ENCODE measurements at places on chromosomes 5 and 9. TPM values are rescaled to one million over a fixed set of nuclear protein-coding genes. Genes with fewer than 3 reads are reported as not detected.

Gene PCDHB7
- not detected for total RNA-seq

Gene KIF4B
- total RNA-seq: 0.09 TPM

GRCh38 chr5:652023-652515 lies 39.9 kb downstream of the CEP72 start:
- H3K27me3 ChIP-seq: no peaks in the 10 kb centered on the region
- H3K36me3 ChIP-seq: peaks cover 6% of the 10 kb centered on the region
- no peak overlapping the region for H3K27ac ChIP-seq
- no peaks in the 10 kb centered on the region for H3K4me1 ChIP-seq
- H3K4me3 ChIP-seq: no peak overlapping the region
- DNase-seq: no peak

- no peak for DNase-seq
- no peaks in the 10 kb centered on the region for H3K27me3 ChIP-seq
- H3K36me3 ChIP-seq: no peaks in the 10 kb centered on the region
- no peaks in the 10 kb centered on the region for H3K4me1 ChIP-seq
Observed at GRCh38 chr5:172433071-172433470, 21.3 kb downstream of the SH3PXD2B start.

DNA sequence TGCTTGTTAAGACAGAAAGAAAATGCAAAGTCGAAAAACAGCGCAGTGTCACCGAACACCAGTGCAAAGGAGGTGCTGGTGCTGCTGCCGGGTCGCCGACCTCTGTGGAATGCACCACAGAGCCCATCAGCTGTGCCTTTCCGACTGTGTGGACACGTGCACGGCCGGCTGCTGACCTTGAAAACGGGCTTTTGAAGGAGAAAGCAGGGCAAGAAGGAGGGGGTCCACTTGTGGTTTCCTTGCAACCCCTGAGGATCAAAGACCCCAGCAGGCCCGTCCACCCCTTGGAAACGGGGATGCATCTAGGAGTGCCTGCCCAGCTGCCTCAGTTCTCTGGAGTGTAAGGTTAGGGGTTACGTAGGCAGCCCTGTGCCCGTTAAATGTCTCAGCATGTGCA lies 6.2 kb upstream of the OLFM1 start:
- no peaks in the 10 kb centered on the region for H3K36me3 ChIP-seq
- no peak overlapping the region for H3K27ac ChIP-seq
- DNase-seq: no peak
- no peaks in the 10 kb centered on the region for H3K4me1 ChIP-seq
- no peaks in the 10 kb centered on the region for H3K27me3 ChIP-seq
- H3K4me3 ChIP-seq: no peak overlapping the region
